ACHN (cell line): ENCODE measurements at places on chromosomes 1 and 21.

- DNase-seq = no peak
Measured at GRCh38 chr1:157096881-157097280, 2.7 kb downstream of the ETV3L start.

DNA sequence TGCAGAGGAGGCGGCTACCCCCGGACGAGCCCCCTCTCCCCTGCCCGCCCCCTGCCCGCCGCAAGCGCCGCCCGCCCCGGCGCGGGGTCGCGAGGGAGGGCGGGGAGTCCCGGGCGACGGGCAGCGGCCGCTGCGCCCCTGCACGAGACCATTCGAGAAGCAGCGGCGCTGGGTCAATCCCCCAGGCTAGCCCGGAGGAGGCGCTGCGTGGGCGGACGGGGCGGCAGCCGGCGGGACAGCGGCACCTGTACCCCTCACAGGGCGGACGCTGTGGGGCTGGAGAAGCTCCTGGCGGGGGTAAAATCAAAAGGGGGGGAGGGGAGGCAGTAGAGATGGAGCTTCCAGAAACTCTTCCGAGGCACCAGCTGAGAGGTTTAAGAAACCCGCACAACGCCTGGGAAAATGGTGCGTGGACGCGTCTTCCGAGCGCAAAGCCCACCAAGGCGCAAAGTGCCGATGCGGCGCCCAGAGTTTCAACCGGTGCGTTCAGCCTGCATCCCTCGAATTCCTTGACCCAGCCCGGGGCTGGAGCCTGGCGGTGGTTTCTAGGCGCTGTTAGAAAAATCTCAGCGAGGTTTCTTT, at the start of gene PLPPR5:
TSS of gene PLPPR5 (minus strand) at position 1 of the 582 bp plus-strand sequence. CDS start 190 bp downstream, outside the sequence.
- peak; percentile 39 for DNase-seq

DNA sequence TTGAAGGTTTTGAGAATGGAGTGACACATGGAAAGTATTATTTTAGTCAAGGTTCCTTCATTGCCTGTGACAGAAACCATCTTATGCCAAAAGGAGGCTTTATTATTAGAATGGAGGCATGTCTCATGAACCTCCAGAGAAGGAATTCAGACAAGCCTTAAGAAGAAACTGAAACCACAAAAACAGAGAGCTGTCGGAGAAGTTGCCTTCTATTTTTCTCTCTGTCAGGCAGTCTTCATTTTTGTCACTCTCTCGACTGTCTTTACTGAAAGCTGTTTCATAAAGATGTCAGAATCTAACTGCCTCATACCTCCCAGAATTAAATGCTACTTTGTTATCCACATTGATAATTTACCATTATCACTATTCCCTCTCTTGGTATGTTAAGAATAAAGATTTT, 434.7 kb upstream of the ADGRL4 start:
- DNase-seq = no peak

GRCh38 chr1:34639701-34640100, 115.1 kb upstream of the GJB5 start:
- DNase-seq = no peak

DNA sequence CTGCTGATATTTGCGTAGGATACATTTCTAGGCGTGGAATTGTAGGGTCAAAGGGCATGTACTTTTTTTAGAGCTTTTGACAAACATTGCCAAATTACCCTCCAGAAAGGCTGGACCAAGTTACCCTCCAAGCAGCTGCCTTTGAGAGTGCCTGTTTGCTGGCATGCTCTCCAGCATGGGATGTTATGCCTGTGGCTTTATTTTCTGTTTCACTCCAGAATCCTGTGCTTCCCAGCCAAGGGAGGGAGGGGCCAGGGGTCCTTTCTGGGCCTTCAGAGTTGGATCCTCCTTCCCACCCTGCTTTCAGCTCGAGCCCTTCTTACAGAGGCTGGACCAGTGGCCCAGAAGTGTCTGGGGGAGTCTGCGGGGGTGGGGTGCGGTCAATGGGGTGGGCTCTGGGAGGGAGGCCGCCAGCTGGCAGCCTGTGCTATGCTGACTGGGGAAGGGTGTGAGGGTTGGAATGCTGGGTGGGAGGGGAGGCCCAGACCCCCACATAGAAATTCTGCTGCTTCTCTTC, 81.2 kb downstream of the EPHB2 start:
- no peak for DNase-seq

GRCh38 chr1:184170719-184171118, 119.2 kb downstream of the TSEN15 start:
- DNase-seq = no peak
